ENCODE measurements at places on chromosomes 11 and 22.

DNA sequence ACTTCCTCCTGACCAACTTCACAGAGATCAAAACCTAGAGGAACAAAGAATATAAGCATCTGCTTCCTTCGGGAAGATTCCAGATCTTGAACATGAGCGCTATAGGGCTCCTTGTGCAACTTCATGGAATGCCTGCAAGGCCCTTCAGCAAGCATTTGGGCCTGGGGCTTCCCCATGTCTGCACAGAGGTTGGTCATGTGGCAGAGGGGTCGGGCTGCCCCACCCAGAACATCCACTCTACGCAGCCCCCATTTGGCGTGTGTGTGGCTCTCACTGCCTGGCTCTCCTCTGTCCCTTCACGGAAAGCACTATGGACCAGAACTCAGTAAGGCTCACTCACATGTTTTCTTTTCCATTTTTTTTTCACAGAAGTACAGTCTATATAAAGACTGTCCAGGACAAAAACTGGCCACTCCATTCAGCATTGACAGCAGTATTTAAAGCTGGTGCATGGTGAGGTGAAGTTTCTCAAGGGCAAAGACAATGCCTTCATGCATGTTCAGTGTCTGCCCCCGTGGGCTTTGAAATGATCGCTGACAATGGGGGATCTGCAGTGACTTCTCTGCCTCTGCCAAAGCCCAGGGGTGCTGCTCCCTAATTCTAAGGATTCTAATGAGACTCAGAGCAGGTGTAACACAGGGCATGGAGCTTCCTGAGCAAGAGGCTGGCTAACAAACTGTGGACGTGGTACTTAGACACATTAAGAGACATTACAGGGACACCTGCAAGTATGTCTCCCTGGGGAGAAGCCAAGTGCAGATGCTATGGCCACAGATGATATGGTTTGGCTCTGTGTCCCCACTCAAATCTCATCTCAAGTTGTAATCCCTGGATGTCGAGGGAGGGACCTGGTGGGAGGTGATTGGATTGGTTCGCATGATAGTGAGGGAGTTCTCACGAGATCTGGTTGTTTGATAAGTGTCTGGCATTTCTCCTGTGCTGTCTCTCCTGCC is 66.5 kb upstream of the PITPNB start:
- DNase-seq: no peak

DNA sequence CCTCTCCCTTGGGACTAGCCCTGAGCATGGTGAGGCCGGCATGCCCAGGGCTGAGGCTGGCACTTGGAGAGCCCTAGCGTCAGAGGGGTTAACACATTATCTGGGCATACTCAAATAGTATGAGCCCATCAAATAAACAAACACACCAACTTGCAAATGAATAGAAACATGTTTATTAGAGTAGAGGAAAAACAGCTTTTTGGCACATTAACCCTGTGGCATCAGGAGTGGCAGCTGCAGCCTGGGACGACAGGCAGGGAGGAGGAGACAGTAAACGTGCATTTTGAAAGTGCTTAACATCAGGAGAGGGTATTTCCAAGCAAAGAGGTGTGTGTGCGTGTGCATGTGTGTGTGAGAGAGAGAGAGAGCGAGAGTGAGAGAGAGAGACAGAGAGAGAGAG is 684.9 kb downstream of the NTM start:
- no peak for DNase-seq

DNA sequence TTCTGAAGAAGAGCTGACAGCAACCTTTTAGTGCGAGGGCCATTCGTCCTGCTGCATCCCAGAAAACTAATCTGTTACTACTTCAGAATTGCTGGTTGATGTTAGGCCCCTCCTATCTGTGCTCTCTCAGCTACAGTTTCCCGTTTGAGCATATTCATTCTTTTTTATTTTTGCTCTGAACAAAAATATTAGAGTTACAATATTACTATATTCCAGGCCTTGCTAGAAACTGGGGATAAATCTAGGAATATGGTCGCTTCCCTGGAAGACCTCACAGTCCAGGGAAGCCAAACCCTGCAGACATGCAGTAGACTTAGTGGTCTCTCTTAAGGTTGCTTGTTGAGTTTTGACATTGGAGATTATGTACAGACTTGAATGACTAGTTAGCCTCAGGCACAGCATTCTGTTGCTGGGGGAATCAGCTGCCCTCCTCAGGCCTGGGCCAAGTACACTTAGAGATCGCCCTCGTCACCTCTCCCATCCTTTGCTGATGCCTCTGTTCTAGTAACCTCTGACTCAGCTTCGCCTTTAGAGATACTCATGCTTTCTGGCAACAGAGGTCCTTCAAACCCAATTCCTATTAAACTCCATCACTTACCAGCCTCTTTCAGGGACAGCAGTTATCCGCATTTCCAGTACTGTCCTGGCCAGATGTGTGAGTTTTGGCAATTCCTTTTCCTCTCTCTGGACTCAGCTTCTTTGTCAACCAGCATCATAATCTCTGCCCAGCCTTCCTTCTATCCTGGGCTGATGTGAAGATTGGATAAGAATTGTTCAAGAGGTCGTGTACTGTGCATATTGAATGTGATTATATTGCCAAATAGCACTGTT is 698 bp upstream of the ANAPC15 start:
- DNase-seq: no peak

DNA sequence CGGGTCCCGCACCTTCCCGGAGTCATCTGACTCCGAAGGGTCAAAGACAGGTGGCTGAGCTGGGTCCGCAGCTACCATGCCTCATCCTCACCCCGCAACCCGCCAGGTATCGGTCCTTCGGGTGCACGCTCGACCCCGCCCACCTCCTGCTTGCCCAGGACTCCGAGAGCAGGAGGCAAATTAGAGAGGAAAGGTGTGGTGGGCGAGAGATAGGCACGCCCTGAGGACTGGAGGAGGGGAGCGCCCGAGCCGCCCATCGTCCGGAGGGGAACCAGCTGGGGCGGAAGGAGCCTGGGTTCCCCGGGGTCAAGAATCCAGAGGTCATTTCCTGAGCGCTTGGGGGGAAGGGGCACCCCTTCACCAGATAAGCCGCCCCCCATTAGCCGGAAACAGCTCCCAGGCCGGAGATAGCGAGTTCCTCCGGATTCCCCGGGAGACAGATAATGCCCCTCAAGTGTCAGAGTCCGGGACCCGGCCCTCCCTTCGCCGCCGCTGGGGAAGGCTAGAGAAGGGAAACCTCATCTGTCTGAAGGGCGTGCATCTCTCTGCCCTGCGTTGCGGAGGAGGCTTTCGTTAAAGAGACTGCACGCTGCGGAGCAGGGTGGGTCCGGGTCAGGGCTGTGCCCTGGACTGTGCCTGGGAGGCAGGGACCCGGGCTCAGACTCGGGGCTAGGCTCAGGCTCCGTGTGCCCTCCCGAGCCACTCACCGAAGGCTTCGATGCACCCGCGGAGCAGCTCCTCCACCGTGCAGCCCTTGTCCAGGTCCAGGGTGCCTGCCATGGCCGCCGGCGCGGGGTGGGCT is 1.7 kb downstream of the RASGRP2 start:
- no peak for DNase-seq

DNA sequence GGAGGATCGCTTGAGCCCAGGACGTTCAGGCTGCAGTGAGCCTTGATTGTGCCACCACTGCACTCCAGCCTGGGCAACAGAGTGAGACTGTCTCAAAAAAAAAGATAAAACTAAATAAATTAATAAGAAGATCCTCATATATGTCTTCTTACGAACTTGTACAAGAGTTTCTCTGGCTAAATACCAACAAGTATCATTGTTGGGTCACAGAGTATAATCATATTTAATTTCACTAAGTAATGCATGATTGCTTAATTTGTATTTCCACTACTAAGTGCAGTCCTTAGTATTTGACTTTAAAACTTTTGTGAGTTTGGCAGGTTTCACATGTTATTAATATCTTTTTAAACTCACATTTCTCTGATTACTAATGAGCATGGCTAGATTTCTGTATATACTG is 60.9 kb downstream of the PACS1 start:
- no peak for DNase-seq

DNA sequence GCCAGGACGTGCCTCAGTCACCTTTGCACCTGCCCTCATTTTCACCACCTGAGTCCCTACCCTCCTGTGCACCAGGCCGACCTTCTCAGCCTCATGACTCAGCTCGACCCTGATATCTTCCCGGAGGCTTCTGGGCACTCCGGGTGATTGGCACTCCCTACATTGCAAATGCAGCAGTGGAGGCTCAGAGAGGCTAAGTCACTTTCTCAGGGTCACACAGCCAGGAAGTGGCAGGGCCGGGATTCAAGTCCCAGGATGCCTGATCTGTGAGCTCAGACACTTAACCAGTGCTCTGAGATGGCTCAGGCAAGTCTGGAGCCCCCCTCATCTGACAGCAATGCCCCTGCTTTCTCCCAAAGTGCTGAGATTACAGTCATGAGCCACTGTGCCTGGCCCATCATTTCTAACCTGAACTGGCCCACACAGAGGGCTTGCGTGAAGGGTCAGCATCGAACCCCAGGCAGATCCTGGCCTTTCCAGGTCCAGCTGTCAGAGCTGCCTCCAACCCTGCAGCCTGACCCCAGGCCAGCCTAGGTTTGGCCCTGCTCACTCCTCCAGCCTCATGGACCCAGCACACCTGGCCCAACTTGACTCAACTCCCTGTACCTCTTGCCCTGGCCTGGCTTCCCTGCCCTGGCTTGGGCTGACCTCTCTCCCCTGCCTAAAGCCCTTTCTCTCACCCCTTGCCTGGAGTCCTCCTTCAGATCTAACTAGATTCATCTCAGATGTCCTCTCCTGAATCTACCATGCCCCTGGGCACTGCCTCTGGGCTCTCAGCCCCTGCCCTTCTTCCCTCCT is 40.7 kb upstream of the RTL6 start:
- no peak for DNase-seq

DNA sequence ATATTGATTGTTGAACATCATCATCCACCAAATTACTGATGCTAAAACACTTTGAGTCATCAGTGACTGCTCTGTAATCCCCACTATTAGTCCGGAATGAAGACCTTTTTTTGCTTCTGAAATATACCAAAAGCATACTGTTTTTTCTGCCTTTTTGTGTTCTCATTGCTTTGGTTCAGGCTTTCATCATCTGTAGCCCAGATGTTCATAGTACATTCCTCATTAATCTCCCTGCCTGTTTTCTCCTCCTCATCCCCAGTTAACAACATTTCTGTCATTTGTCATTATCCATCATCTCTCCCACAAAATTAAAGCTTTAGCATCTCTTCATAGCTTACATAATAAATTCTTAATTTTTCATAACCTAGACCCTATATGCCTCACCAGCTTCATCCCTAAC is 9.2 kb downstream of the CEP57 start:
- no peak for DNase-seq

DNA sequence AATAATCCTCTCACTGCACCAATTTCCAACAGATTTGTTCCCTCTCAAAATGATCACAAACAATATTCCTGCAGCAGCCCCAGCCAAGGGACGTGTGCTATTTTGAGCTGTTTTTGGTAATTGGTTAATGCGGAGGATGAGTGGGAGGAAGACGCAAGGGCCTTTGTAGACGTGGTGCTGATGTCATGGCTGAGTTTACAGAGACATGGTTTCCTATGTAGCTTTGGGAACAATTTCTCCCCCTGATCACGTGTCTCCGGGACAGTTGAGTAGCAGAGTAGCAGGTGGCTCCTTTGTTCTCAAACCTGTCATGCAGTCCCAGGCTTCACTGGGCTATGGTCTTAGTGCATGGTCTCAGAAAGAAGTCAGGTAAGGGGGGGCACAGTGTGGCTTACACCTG is 183.2 kb upstream of the NECTIN1 start:
- DNase-seq: no peak

GRCh38 chr11:115623021-115623451 is 118.8 kb upstream of the CADM1 start:
- no peak for DNase-seq

- DNase-seq: no peak
Observed at GRCh38 chr11:42054351-42054900, 595.0 kb upstream of the LRRC4C start.

GRCh38 chr11:889687-890475 is 20.7 kb downstream of the CHID1 start:
- DNase-seq: no peak

- no peak for DNase-seq
Observed at GRCh38 chr11:65135633-65136145, 1.4 kb upstream of the SYVN1 start.

DNA sequence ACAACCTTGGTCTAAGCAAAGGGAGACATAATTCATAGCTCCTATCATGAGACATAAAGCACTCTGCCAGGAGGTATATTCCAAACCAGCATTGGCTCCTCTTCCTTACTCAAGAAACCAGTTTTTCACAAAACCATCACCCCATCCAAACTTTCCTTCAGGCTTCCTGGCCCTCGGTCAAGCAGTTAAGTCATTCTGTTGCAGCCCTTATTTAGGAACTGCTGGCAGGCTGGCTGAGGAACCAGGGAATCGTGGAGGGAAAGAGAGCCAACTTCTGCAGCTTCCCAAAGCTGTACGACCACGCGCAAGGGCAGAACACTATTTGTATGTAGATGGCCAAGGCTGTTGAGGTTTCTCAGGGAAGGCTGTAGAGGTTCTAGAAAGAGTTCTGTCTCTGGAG is 680 bp downstream of the IFT46 start:
- no peak for DNase-seq

GRCh38 chr11:6298605-6299004 is 21.7 kb downstream of the CAVIN3 start:
- no peak for DNase-seq

DNA sequence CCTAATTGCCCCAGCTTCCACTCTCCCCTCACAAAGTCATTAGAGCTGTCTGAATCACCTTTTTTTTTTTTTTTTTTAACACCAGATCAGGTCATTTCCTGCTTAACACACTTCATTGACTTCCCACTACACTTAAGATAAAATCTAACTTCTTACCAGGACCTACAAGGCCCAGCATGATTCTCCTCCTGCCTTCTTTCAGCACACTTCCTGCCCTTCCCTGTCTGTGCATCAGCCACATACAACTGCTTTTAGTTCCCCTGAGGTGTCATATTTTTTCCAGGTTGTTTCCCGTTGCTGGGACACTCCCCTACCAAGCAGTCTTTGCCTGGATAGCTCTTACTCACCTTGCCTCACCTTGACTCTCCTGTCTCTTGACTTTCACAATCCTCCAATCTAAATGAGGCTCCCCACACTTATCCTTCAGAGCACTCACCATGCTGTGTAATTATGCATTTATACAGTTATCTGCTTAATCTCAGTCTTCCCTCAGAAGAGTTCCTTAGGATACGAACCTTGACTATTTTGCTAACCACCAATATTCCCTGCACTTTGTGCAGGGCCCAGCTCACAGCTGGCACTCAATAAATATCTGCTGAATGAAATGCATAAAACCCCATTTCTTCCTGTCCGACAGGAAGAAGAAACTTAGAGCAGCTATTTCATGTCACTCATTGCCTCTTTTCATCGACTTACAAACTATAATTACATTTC is 96.6 kb upstream of the AKIP1 start:
- no peak for DNase-seq

GRCh38 chr11:57729479-57729878 is 11.8 kb upstream of the SELENOH start:
- DNase-seq: no peak

- no peak for DNase-seq
Observed at GRCh38 chr11:14518820-14519219, 1.4 kb downstream of the PSMA1 start.
